ENCODE measurements at places on chromosomes 12 and 14. TPM values are rescaled to one million over a fixed set of nuclear protein-coding genes. Genes with fewer than 3 reads are reported as not detected.

DNA sequence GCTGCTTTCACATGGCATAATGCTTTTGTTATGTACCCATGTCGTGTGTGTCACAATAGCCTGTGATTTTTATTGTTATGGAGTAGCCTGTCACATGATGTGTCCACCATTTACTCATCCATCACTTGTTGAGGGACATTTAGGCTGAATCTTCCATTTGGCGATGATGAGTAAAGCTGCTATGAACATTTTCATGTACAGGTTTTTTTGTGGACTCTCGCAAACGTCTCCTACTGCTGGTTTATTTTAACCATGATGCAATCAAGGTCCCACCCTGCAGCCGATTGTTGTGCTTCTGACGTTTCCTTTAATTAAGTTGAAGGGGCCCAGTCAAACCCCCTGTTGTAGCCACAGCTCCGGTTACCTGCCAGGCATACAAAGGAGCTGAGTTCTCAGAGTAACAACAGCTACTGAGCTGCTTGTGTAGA is 63.2 kb downstream of the ZNF664 start:
- no peak for DNase-seq

- no peak for DNase-seq
These were observed 7.3 kb upstream of the INF2 start for GRCh38 chr14:104682107-104682593.

Gene KRT80
- 0.25 TPM for total RNA-seq

Gene BDKRB2
- total RNA-seq, result 7.4 TPM

Gene TESPA1
- total RNA-seq, result not detected

Gene PTPN21
- total RNA-seq, result 10.3 TPM
